ENCODE measurements at places on chromosomes 6 and 20.

DNA sequence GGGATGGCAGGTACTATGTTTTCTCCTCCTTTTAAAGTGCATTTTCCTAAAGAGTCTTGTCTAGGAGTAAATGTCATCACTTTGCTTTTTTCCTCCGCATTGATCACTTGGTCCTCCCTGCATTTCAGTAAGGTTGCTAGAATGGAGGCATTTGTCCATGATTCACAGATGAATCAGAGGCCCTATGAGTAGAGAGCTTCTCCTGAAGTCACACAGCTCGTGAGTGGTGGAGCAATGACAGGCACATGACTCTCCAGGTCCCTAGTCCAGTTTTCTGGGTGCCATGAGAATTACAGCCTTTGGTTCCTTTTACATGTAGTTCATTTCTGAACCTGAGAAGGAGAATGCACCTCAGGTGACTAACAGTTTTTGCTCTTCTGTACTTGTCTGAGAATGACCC, 50.5 kb downstream of the HLA-A start:
- no peak for DNase-seq

DNA sequence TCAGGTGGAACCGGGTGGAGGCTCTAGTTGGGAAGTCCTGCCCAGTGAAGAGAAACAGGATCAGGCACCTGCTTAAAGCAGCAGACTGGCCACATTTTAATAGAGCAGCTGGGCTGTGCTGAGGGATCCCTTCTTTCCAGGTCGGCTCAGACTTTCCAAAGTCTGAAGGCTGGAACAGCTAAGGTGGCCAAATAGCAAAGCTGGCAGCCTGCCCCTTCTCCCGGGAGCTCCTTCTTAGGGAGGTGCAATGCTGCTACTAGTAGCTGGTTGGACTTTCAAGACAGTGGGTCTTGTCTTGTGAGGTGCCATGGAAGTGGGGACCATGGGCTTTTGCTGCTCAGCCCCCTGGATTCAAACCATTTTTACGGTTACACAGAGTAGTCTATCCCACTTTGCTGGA, 30.7 kb upstream of the CST5 start:
- no peak for DNase-seq

GRCh38 chr6:130453230-130453629, 87.4 kb downstream of the TMEM200A start:
- DNase-seq: no peak

GRCh38 chr20:31440012-31440659, at the start of gene DEFB123:
Gene DEFB123, plus strand, starts transcription at chr20:31440632. Its CDS starts 67 bp downstream, at chr20:31440699.
- no peak for DNase-seq

DNA sequence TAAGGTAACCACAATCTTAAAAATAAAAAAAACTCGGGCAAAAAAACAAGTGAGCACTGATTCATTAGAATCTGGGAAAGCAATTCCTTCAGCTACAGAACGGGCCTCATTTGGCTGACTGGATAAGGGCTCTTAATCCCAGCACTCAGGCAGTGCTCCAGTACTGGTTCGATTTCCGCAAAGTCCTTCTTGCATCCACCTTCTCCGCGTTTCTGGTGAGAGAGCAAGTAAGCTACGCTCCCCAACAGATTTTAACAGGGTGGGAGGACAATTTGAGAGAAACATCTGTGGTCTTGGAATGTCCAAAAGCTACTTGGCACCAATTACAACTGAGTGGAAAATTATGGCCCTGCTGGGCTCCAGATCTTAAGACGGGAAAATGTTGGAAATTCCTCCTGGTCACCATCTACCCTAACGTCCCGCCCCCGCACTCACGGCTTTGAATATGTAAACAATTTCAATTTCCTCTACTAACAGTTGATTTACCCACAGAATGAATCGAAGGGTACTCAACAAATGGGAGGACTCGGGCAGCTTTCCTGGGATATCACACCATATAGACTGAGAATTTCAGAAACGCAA, 18.1 kb upstream of the ZSCAN9 start:
- no peak for DNase-seq

DNA sequence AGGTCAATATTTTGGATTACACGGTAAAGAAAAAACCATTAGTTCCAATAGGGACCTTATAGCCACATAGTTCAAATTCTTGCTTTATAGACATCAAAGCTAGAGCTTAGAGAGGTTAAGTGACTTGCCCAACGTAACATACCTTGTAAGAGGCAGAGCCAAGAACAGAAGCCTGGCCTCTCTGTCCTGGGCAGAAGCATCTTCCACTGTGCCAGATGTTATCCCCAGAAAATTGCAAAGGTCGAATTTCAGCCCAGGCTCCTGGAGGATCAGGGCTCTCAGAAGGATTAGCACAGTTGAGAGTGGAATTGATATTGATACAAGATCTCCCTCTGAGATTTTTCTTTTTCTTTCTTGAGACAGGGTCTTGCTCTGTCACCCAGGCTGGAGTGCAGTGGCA, 6.1 kb downstream of the SMIM28 start:
- DNase-seq: no peak

DNA sequence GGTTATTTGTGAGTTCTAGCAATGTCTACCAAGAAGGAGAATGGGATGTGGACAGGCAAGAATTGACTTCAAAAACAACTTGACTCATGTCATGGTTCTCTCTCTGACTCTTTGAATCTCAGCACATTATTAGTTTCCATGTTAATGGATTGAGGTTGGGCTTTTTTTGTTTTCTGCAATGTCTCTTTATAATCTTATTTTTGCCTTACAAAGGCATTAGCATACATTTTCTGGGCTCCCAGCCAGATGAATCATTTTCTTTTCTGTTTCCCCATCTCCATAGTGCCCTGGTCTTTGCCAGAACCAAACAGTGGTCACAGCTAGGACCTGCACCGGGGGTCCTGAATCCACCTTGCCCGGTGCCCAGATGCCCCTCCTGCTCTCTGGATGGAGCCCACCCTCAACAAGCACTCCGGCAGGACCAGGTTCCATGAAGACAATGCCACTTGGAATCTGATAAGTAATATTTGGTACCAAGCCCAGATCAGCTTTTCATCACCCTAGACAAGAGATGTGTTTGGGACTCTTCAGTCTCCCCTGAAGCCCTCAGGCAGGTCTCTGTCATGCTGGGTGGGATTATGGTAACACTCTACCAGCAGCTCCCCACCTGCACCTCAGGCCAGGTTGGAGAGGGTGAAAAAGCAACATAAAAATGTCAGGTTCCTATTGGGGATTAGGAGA, 266.7 kb upstream of the SULF2 start:
- no peak for DNase-seq

DNA sequence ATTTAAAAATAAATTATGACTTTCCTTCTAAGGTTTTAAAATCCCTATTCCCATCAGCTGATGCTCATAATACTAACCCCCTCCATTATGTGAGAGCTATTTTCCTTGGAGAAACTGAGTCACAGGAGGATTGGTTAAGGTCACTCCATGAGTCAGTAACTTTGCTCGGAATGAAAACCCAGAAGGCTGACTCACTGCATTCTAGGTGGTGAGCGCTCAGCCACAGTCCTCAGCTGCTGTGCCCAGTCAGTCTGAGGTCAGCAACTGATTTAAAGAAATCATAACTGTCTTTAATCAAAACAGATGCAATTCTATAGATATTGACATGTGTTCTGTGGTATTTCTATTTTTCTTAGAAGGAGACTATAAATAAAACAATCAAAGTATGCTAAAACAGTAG, 359.2 kb downstream of the GJA1 start:
- DNase-seq: no peak

DNA sequence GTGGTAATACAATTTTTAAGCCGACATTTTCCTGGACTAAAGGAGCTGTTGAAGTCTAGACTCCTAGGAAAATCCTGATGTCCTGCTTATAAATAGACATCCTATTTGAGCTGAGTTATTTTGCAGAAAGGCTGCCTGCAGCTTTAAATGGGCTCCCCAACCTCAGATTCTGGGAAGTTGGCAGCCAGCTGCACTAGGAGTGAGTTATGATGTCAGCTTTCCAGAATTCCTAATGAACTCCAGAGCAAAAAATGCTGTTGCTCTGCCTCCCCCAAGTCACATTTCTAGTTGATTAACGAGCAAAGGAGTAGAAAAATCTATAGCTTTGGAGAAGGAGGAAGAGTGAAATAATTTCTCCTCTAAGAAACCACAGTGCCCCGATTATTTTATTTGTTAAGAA, 346.3 kb upstream of the SULF2 start:
- no peak for DNase-seq

GRCh38 chr6:135522965-135523692, 25.6 kb upstream of the AHI1 start:
- DNase-seq: no peak

DNA sequence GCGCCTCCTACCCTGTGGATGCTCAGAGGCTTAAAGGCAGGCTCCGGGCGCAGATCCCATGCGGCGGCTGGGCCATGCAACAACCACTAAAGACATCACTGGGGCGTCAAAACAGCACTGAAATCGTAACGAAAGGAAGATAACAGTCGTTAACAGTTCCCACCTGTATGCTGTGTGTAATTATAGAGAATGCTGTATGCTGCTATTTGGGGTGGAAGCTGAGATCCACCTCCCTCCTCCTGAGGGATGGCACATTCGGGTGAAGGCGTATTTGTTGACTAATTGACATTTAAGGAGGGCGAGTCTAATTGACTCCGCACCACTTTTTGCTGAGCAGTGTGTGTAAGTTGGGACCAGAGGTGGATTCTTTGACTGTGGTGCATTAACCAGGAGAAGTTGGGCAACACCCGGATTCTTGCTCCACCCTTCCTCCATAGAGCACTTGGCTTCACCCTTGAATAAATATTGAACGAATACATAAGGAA, 687 bp downstream of the SLC35A1 start:
- no peak for DNase-seq

- DNase-seq: no peak
These were observed 89.8 kb downstream of the C6orf118 start for GRCh38 chr6:165219629-165220028.

DNA sequence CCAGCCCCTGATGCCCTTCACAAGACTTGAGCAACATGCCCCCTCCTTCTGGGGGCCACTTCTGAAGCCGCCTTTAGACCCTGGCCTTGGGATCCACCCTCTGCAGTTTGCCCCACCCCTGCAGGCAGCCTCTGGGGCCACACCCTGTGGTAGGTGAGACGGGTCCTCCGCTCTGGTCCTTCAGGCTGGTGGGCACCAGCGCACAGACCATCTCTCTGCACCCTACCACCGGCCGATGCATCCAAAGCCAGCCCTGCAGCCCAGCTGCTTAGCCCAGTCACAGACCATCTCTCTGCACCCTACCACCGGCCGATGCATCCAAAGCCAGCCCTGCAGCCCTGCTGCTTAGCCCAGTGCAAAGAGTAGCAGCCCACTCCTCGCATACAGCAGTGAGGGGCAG, 159.3 kb upstream of the ECI2 start:
- no peak for DNase-seq

DNA sequence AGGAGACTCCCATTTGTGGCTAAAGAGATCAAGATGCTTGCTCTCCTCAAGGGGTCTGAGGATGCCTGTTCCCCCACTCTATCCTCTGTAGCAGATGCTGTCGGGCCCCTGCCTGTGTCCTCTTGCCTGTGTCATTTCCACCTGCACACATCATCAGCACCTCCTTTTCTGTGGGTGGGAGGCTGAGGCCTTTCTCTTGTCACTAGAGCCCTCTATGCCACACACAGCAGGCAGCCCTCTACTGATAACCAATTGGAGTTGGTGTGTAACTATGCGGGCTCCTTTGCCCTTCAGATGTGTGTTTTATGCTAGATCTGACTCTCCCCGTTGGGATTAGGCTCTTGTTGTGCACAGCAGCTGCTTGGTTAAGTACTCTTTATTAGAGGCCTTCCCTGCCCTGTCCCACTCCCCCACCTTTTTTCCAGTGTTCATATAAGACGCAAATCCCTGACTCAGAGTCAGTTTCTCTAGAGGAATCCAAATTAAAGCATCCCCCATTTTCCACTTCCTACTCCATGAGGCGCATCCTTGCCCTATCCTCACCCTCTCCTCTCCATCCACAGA, 7.7 kb downstream of the TREML2 start:
- DNase-seq: no peak

- DNase-seq: no peak
These were observed 32.7 kb upstream of the MARCKS start for GRCh38 chr6:113824411-113824810.

GRCh38 chr6:128655978-128656498, 135.6 kb upstream of the PTPRK start:
- DNase-seq: no peak

- no peak for DNase-seq
These were observed 57.6 kb upstream of the CCN6 start for GRCh38 chr6:111996144-111996865.

GRCh38 chr6:84815896-84816735, 51.7 kb upstream of the TBX18 start:
- DNase-seq: no peak

GRCh38 chr20:24389686-24390085, 79.7 kb upstream of the SYNDIG1 start:
- no peak for DNase-seq

DNA sequence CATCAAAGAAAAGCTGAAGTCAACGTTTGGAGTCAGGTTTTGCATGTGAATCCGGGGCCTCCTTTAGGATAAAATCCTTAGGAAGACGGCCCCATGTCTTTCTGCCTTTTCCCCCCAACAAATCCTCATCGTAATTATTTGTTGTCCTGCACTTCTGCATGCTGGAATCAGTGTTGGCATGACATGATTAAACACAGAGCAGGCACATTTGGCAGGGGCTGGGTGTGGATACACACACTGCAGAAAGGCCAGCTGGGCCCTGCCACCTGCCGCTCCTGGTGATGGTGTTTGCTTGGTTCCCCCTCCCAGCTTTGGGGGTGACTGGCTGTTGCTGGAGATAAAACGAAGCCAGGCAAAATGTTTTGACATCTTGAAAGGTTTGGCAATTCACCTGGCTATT, 46.3 kb upstream of the FOXA2 start:
- no peak for DNase-seq

DNA sequence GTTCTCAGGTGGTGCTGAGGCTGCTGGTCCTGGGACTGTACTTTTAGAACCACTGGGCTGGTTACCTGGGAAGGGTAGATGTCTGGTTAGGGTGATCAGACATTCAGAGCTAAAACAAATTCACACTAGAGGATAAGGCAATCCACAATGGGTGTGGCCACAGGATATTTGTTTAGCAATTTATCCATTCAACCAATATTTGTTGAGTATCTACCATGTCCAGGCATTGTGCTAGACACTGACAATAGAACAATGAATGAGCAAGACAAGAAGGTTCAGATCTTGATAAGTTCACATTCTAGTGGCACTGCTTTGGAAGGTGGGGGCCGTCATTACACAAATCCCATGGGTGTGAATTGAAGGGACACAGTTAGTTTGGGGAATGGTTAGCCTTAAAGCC, 131.7 kb downstream of the BCAS1 start:
- DNase-seq: no peak

DNA sequence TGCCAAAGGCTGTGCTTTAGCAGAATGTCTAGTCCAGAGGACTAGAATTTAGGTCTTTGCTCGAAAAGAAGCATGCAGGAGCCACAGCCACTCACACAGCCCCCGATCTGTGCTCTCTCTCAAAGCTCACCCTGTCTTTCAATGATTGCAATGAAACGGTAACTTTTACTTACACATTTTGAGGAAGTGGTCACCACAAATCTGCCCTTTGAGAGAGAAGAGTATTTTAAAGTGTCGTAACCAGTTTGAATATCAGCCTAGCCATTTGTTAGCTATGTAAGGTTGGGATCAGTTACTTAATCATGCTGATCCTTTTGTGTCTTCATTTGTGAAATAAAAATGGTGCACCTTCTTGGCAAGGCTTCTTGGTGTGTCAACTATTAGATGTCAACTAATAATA, 209.0 kb downstream of the TFAP2A start:
- no peak for DNase-seq

Data from stimulated activated CD8-positive, alpha-beta memory T cell treated with anti-CD3 and anti-CD28 coated beads, Interleukin-4, amount 100 ng/mL, for 1 hour (primary cell).